ENCODE measurements at places on chromosomes 2 and 18.

GRCh38 chr2:81396417-81397019 is 1092.0 kb upstream of the LRRTM1 start:
- no peak overlapping the region for H3K27ac ChIP-seq
- no peak overlapping the region for H3K4me3 ChIP-seq
- DNase-seq: no peak
- no peaks in the 10 kb centered on the region for H3K4me1 ChIP-seq
- H3K27me3 ChIP-seq: no peaks in the 10 kb centered on the region
- no peaks in the 10 kb centered on the region for H3K36me3 ChIP-seq

GRCh38 chr18:30658306-30658705 is 384.2 kb downstream of the DSC3 start:
- no peak overlapping the region for H3K4me3 ChIP-seq
- no peaks in the 10 kb centered on the region for H3K4me1 ChIP-seq
- DNase-seq: no peak
- H3K36me3 ChIP-seq: no peaks in the 10 kb centered on the region

DNA sequence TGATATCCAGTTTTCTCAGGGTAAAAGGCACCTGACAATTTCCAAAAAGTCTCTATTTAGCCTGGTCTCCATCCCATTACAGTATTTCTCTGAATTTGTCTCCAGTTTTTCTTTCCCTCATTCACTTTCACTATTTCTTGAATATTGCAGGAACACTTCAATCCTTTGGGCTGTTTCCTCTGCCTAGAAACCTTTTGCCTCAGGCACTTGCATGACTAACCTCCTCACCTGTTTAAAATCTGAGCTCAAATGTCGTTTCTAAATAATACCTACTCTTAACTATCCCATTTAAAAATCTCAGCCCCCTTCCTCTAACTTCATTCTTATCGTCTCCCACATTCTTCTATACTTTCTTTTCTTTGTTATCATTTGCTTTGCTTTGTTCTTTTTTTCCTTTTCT is 9.0 kb downstream of the SCN2A start:
- no peaks in the 10 kb centered on the region for H3K36me3 ChIP-seq
- no peaks in the 10 kb centered on the region for H3K27me3 ChIP-seq

DNA sequence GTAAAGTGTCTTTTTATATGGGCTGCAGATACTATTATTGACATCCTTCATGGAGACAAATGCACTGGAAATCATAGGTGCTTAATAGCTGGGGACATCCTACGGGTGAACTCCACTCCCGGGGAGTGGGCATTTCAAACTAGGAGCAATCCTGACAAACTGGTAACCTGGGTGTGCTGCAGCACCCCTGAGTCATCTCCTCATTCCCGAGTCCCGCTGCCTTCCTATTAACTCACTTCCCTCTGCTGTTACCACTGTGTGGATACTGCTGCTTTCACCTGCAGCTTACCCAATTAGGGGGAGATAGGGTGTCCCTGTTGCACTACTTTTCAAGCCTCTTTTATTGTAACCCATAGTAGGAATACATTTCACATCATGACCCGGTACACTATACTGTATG is 134.2 kb downstream of the RAPGEF4 start:
- no peaks in the 10 kb centered on the region for H3K4me1 ChIP-seq
- H3K4me3 ChIP-seq: no peak overlapping the region
- no peak for DNase-seq

DNA sequence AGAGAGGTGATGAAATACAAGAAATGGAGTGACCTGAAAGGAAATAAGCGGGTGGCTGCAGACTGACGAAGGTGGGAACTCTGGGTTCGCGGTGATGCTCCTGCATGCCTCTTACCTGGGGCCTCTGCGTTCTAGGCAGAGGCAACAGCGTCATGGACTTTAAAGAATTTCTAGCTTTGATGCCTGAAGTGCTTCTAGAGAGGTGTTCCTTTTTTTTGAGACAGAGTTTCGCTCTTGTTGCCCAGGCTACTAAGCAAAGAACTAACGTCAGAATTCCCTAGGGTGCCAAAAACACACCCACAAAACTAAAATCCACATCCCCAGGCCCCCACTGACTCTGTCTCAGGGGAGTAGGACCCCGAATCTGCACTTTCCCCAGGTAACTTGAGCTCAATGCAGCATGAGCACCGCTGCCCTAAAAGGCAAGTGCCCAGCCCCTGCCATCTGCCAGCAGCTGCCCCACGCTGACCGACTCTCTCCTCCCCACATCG is 110.5 kb upstream of the ID2 start:
- no peak overlapping the region for H3K27ac ChIP-seq
- no peaks in the 10 kb centered on the region for H3K36me3 ChIP-seq
- DNase-seq: no peak
- H3K4me3 ChIP-seq: no peak overlapping the region
- peaks cover 24% of the 10 kb centered on the region for H3K4me1 ChIP-seq
- no peaks in the 10 kb centered on the region for H3K27me3 ChIP-seq

GRCh38 chr2:128390991-128391630 is 72.4 kb upstream of the HS6ST1 start:
- peaks cover 4% of the 10 kb centered on the region for H3K27me3 ChIP-seq
- H3K4me3 ChIP-seq: no peak overlapping the region
- no peak overlapping the region for H3K27ac ChIP-seq

DNA sequence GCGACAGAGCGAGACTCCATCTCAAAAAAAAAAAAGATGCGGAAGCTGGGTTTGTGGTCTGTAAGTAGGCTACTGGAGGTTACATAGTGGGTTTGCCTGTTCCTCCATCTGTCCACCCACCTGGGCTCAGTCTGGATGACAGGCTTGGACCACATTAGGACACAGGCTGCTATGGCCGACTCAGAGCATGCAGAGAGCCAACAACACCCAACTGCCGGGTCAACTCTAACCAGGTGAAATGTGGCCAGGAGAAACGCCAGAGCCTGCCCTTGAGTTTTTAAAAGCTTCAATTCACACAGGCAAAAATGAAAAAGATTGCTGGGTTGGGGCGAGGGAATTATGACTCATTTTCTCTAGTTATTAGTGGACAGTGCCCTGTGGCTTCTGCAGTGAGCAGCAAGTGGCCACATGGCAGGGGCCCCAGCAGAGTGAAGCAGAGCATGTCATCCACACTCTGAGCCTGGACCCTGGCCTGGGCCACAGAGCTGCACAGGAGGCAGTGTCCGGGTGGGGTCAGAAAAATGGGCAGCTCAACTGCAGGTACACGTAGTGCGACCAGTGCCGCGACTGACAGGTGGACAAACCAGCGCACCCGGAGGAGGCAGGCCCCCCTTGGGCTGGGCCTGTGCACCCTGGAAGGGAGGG is 67.4 kb downstream of the BIN1 start:
- no peaks in the 10 kb centered on the region for H3K4me1 ChIP-seq
- H3K4me3 ChIP-seq: no peak overlapping the region
- no peaks in the 10 kb centered on the region for H3K36me3 ChIP-seq
- H3K27me3 ChIP-seq: no peaks in the 10 kb centered on the region
- no peak for DNase-seq
- H3K27ac ChIP-seq: no peak overlapping the region

- H3K27ac ChIP-seq: no peak overlapping the region
- no peaks in the 10 kb centered on the region for H3K4me1 ChIP-seq
- DNase-seq: no peak
- no peaks in the 10 kb centered on the region for H3K27me3 ChIP-seq
- no peaks in the 10 kb centered on the region for H3K36me3 ChIP-seq
Measured at GRCh38 chr18:40738321-40738880, 1216.6 kb upstream of the PIK3C3 start.

DNA sequence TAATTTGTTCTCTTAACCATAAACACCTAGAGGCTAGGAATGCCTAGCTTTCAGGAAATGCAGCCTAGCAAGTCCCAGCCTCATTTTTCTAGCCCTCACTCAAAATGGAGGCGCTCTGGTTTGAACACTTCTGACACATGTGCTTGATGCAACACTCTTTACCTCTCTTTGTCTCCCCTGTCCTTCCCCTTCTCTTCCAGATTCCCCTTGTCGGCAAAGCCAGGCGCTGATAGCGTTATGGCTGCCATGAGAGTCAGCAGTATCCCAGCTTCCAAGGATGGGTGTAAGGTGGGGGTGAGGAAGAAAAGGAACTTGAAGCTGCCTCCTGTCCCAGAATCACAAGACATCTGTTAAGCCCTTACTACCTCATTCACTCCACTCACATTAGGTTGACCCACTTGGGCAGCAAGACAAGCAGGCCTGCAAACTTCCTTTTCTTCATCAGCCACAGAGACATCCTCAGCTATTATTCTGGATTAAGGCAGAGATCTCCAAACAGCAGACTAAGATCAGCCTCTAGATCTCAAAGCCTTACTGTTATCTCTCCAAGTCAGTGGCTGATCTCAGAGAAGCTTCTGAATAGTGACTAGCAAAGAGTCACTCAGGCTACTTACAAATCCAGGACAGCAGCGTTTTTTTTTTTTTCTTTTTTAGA is 1.9 kb upstream of the ST3GAL5 start:
- no peak for DNase-seq
- no peak overlapping the region for H3K4me3 ChIP-seq
- no peaks in the 10 kb centered on the region for H3K36me3 ChIP-seq
- H3K27ac ChIP-seq: no peak overlapping the region
- no peaks in the 10 kb centered on the region for H3K27me3 ChIP-seq

DNA sequence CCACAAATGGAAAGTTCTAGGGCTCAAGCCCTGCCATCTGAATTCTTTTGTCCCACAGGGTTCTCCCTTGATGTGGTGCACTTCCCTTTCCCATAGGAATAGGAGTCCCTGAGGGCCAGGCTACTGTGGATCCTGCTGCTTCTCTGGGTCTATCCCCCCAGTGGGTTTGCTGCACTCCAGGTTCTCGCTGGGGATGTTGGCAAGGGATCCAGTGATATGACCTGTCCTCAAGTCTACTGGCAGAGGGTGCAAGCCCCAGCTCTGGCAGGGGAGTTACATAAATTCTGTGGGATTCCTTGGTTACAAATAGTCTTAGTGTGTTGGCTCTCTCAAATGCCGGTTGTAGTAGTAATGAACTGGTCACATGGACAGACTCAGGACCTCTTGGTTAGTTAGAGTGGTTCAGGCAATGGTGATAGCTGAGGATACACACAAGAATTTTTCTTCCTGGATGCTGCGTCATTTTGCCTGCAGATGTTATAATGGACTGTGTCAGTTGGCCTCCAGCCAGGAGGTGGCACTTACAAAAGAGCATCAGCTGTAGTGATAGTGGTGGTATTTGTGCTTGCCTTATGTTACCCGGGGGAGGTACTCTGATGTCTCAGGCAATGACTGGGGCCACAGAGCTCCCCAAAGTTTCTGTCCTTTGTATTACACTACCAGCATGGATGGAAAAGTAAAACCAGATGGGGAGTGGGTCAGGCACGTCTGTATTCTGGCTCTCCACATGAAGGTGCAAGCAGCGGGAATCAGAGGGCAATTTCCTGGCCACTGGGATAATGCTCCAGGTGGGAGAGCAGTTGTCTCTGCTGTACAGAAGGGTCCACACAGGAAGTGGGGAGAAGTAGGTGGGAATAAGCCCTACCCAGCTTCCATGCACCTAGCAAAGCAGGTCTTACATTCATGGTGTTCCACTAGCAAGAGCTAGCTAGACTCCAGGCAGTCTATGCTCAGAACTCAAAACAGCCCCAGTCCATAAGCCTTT is 267.9 kb downstream of the SOX11 start:
- no peak for DNase-seq
- H3K36me3 ChIP-seq: no peaks in the 10 kb centered on the region
- H3K4me3 ChIP-seq: no peak overlapping the region
- no peak overlapping the region for H3K27ac ChIP-seq
- H3K4me1 ChIP-seq: no peaks in the 10 kb centered on the region
- H3K27me3 ChIP-seq: no peaks in the 10 kb centered on the region

All from CD4-positive, alpha-beta T cell (primary cell).